ENCODE measurements at places on chromosomes 6 and 20.

DNA sequence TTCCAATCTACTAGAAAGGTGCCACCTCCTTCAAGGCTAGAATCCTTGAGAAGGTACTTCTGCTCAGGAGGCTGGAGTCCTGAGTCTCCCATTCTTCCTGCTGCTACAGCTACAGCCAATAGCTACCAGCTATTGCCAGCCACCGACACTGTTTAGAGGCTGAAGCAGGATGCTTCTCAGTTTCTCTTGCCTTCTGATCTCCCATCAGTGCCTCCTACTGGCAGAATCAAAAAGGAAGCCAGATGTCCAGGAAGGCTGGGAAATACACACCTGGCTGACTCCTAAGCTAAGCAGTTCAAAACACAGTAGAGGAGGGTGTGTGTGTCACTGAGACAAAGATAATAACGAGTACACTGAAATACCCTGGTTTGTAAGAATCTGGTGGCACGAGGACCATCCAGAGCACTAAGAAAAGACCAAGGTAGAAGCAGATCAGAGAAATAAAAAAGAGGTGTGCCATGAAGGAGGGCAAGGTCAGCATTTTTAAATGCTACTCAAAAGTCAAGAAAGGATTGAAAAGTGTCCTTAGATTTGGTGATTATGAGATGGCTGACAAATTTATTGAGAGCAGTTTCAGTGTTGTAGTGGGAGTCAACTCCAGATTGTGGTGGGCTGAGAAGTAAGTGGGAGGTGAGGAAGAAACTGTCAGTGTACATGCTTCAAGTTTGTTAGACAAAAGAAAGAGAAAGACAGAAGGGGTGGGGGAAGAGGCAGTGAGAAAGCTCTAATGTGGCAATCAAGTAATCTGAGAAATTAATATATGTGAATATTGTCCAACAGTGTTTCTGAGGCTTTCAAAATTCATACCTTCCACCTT lies 2.3 kb upstream of the HLA-DMA start:
- DNase-seq: peak; percentile 66

- DNase-seq: no peak
These were observed 2.3 kb upstream of the KIAA0319 start for GRCh38 chr6:24648276-24648675.

- DNase-seq: no peak
These were observed 90.9 kb downstream of the BMP7 start for GRCh38 chr20:57175397-57176010.

DNA sequence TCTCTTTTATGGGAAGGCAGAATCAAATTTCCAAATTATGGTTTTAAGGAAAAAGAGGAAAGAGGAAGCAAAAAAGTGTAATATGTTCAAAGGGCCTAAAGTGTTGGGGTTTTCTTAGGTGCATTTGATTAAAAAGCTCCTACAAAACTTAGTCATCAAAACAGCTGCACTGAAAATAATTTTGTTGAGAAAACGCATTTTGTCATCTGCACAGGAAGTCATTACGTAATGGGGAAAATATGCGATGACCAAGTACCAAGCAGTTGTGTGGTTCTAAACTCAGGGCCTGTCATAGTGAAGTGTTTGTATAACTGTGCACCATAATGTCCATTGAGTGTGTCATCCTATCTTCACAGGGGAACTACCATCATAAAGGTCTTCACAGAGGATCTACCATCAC lies 15.6 kb downstream of the HAO1 start:
- DNase-seq: no peak

GRCh38 chr6:165686596-165687365 lies 23.7 kb upstream of the PDE10A start:
- no peak for DNase-seq

DNA sequence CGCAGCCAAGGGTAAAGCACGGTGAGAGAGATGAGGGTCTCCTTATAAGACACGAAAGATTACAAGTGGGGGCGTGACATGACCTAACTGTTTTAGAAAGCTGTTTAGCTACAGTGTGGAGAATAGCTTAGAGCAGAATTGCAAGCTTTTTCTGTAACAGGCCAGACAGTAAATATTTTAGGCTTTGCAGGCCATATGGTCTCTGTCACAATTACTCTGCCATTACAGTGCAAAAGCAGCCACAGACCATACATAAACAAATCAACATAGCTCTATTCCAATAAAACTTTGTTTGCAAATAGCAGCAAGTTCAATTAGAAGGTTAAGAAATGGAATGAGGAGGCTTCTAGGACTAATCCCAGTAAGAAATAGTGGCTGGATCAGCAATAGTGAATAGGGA lies 16.8 kb downstream of the PGM3 start:
- DNase-seq: no peak

DNA sequence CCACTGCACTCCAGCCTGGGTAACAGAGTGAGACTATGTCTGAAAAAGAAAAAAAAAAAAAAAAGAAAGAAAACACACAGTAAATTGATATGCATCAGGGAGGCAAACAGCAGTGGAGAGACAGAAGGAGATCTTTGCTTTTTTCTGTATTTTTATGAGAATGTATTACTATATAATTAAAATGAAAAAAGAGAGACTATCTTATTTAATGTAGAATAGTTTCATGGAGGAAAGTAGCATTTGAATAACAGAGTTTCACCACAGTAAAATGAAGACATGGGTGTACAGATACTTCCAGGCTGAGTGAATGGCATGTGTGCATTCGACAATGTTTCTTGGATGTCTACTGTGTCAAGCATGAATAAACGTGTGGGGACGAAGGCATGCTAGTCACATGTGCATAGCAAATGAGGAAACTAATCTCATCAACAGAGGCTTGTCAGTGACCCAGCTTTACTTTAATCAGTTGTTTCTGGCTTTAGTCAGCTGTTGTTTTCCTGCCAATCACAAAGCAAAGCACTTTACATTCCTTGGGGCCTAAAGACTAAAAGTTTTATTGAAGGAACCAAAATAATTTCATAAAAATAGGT lies 55.5 kb upstream of the ARMH2 start:
- DNase-seq: no peak

- no peak for DNase-seq
These were observed 165.0 kb upstream of the SCGN start for GRCh38 chr6:25487012-25487411.

- no peak for DNase-seq
These were observed 75.4 kb downstream of the MTHFD1L start for GRCh38 chr6:150940941-150941340.

DNA sequence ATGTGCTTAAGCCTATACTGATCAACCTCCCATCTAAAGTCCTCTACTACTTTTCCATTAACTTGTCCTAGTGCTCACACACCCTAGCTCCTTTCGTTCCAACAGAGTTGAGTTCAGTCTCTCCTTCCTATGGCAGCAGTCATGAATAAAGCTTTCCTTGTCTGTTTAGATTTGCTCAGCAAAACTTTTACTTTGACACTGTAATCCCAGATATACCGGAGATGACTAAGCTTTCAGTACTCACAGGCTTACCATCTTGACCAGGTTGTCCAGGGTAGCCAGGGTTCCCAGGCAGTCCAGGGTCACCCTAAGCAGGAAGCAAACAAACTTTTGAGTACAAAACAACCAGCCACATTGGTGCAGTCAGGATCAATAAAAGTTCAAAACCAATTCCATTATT lies 90.7 kb downstream of the COL21A1 start:
- no peak for DNase-seq

DNA sequence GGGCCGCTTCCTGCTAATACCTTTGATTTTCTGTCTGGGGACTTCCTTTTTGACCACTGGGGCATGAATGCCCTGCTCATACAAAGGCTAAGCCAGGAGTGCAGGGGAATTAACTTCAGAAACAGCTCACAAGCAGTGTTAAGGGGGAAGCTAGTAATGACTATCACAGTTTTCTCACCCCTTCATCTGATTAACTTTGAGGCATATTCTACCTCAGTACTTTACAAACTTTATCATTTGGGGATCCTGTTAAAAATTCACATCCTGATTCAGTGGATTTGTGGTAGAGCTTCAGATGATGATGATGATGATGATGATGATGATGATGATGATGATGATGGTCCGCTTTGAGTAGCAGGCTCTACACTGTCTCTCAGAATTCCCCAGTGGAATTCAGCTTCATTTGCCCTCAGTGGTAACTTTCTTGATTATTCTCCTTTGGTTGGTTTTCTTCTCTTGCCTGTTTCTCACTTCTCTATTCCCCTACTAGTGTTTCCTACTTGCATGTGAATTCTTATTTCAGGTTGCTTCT lies 78.4 kb upstream of the TMEM170B start:
- no peak for DNase-seq

DNA sequence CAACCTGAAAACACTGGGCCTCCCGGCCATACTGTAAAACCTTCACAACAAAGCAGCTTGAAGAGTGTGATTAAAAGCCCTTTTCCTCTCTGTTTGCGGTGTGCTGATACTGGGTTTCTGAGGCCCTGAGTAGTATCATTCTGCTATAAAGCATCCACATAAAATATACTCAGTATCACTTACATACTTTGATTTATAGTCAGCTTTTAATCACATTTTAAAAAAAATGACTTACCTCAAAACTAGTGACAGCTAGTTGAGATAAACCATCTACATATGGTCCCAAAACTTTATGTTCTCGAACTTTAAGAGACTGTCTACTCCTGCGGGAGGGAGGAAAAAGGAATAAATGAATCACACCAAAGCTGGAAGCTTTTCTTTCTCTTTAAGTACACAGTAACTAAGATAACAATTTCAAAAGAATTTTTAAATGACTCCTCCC lies 135.7 kb downstream of the KIF13A start:
- no peak for DNase-seq

DNA sequence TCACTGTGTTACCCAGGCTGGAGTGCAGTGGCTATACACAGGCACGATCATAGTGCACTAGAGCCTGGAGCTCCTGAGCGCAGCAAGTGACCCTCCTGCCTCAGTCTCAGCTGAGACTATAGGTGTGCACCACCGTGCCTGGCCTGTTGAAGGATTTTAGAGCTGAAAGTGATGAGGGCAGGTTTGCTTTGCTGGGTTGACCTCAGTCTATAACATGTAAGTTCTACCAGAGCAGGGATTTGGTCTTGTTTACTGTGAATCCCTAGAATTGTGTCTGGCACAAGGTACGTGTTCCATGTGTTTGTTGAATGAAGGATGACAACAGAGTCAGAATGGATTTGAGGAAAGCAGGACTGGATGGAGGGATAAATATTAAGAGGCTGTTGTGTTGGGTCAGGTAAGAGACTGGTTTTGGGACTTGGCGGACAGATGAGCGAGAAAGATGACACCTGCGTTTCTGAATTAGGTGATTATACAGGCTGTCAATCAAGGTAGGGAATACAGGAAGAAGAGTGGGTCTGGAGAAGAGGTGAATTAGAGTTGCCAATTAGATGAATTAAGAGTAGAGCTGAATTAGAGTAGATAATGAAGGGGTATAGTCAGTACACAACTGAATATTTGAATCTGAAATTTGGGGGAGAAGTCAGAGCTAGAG lies 6.5 kb downstream of the ASXL1 start:
- DNase-seq: no peak

GRCh38 chr6:84466511-84466910 lies 239.1 kb upstream of the CEP162 start:
- peak; percentile 9 for DNase-seq

DNA sequence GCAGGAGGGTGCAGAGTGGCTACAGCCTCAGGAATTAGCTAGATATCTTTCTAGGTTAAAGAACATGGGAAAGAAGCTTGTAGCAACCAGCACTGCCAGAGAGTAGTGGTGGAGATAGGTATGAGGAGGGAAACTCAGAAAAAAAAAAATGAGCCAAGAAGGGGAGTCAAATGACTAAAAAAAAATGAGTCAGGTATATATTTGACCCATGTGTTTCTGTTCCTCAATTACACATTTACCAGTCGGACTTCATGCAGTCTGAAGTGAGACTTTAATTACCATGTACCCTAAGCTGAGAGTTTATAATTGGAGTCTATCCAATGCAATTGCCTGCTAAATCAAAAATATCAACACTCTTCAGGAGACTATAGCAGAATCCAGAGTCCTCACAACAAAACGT lies 964.6 kb downstream of the HACE1 start:
- DNase-seq: no peak

GRCh38 chr20:39829661-39830060 lies 859.4 kb downstream of the MAFB start:
- no peak for DNase-seq

DNA sequence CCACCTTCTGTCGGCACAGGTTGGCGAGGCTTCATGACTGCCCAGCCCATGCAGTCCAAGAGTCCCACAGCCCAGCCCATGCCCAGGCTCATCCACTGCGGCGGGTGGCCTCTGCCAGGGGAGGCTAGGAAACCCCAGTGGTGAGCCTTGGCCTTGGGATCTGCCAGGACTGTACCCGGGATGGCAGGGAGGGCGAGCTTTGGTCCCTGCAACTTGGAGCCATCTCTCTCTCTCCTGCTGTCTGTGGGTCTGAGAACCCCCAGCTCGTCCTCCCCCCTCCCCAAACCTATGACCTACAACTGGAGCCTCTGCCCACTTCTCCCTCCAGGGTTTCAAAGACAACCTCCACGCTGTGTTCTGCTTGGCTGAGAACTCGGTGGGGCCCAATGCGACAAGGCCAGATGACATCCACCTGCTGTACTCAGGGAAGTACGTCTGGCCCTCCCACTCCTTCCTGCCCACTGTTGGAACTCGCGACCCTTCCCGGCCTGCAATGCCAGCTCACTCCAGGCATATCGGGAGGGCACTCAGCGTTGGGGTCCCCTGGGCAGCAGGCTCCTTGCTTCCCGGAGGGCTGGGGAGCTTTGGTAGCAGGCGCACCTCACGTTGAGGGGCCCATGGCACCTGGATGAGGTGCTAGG lies 19.7 kb downstream of the NPEPL1 start:
- DNase-seq: no peak

DNA sequence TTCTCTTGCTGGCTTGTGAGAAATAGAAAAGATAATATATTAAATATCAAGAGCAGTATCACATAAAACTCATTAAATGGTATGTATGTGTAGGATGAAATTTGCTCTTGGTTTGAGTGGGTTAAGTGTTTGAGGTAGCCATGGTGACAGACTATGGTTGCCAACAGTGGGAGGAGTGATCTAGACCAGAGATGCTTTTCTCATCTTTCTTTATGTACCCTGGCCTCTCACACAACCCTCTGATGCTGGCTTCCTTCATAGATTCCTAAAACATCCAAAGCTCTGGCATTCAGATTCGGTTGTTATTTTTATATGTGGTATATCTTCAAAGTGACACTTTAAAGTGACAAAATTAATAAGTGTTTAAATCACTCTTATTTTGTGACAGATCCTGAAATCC lies 9.0 kb upstream of the MLIP start:
- no peak for DNase-seq

- DNase-seq: no peak
These were observed 12.8 kb downstream of the BHLHE23 start for GRCh38 chr20:62993856-62994494.

DNA sequence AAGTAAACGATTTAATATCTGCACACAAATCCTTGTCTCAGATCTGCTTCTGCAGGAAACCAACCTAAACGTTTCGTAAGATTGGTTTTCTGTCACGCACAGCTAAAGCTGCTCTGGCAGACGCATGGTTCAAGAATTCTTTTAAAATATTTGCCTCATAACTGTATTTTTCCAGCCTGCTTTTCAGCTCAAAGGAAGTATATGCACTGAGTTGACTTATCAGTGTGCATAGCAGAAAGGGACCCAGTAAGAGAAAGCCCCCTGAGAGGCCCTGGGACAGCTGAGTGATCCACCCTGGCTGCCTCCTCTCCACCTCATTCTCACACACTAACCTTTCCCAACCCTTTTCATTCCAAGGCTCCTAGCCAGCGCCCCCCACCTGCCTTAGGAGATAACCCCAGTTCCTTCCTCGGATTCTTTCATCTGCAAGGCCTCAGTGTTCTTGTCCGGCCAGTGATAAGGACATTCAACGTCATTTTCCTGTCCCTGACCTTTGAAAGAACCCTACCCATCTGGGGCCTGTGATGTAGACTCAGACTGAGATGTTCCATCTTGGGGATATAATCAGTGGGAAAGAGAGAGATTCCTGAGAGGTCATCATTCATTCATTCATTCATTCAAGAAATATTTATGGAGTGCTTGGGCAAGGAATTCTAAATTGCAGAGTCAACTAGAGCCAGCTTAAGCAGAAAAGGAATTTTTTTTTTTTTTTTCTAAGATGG lies 22.4 kb upstream of the SLC9A8 start:
- no peak for DNase-seq
